ENCODE measurements at places on chromosomes 12 and 14.
A peak's percentile ranks its signal among the peaks of the same experiment; 100 is the strongest.

GRCh38 chr12:75478116-75478794 lies 2.3 kb upstream of the GLIPR1 start:
- DNase-seq: peak; percentile 57

DNA sequence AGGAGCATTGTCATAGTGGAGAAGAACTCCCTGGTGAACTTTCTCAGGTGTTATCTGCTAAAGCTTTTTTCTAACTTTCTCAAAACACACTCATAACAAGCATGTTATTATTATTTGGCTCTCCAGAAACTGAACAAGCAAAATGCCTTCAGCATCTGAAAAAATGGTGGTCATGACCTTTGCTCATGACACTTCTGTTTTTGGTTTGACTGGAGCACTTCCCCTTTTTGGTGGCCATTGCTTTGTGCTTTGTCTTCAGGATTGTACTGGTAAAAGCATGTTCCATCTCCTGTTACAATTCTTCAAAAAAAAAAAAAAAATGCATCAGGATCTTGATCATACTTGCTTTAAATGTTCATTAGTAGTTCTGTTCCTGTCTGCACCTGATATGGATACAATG lies 1241.6 kb upstream of the USP15 start:
- DNase-seq: no peak

DNA sequence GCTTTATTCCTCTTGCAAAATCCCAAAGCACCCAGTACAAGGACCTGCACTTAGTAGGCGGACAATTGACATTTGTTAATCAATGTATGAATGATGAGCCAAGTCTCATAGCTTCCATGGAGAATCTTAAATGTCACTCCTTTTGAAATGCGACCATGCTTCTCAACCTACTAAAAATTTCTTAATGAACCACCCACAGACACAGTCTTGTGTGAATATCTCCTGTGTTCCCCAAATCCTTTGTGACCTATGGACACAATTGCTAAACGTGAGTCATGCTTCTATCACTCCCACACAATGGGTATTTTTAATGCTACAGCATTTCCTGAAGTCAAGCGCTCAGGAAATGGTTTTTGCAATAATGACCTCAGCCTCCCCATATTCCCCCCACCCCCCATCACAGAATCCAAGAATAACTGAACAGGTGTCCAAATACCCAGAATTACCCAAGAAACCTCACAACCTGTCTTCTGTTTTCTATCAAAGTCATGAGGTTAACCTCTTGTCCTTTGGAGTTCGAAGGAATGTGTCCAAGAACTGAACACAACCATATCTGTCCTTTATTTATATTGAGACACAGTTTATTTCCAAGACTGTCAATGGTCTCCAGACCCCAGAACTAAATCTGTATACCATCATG lies 163.6 kb upstream of the PLEKHG7 start:
- peak; percentile 52 for DNase-seq

- no peak for DNase-seq
Measured at GRCh38 chr12:33267641-33268040, 172.0 kb downstream of the SYT10 start.

DNA sequence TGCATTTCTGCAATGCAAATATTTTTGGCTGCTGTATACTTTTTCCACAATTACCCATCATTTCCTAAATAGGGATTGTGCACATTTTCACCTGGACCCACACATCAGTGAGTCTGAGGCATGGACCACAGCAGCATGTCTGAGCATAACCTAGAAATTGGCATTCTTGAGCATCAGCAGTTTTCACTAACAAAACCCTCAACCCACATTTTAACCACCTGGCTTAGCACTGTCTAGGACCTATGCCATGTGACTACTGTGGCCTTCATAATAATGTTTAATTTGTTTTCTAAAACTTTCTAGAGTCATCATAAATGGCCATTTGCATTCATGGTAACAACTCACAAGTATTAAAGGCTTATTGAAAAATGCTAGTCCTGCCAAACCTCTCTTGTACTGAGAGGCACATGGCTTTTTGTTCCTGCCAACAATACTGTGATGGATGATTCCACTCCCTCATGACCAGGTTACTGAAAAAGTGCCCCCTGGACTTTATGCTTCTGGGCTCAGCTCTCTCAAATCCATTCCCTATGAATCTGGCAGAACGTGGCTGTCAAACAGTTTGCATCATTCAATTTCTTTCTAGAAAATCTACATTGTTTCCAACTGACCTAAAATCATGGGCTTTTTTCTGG lies 240.0 kb downstream of the MDGA2 start:
- DNase-seq: no peak

DNA sequence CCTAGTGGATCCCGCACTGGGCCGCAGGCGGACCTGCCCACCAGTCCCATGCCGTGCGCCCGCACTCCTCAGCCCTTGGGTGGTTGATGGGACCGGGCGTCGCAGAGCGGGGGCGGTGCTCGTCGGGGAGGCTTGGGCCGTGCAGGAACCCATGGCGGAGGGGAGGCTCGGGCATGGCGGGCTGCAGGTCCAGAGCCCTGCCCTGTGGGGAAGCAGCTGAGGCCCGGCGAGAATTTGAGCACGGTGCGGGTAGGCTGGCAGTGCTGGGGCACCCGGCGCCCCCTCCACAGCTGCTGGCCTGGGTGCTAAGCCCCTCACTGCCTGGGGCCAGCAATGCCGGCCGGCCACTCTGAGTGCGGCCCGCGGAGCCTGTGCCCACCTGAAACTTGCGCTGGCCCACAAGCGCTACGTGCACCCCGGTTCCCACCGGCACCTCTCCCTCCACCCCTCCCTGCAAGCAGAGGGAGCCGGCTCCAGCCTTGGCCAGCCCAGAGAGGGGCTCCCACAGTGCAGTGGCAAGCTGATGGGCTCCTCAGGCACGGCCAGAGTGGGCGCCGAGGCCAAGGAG lies 100.8 kb downstream of the PLEKHA5 start:
- no peak for DNase-seq

DNA sequence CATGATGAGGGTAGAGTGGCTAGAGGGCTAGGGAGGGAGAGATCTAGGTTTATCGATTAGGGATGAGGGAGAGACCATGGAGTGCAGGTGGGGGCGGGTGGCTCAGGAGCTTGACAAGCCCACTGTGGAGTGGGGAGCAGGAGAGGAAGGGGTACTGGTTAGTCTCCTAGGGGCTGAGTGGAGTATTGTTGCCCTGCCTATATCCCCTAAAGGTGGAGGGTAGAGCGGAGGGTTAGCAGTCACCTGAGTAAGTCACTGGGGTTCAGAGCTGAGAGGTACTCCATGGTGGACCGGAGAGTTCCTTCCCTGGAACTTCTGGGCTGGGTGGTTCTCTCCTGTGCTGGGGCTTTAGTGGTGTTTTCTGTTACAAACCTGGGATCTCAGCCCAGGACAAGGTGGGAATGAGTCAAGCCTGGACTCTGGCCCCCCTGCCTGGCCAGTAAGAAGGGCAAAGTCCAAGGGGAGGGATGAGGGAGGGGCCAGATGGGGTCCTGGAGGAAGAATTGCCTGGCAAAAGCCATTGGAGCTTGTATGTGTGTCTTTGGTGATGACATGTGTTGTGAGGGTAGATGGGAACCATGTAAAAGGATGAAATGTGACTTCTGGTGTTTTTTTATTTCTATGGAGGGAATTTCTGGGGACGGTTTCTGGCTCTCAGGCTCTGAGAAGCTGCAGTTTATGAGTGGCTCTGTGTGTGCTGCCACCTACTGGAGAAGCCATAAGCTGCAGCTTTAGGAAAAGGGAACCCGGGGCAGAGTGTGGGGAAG lies at the start of gene CIDEB:
CIDEB (minus strand) TSS at position 403 of the 767 bp plus-strand sequence; CDS start at position 284, 119 bp downstream.
- DNase-seq: peak; percentile 85

- DNase-seq: no peak
Measured at GRCh38 chr12:108215458-108215857, 86.4 kb downstream of the WSCD2 start.

DNA sequence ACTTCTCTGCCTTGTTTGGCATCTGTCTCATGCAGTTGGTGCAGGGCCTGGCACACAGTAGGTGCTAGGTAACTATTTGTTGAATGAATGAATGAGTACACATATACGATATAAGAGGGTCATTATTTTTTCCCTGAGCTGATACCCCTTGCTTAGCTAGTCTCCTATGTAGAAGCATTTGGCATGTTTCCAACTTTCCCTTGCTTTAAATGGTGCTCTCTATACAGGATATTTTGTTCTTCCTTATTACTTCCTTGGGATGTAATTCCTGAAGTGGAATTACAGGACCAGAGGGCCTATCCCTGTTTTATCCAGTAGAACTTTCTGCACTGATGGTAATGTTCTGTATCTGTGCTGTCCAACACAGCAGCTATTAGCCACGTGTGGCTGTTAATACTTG lies 250.1 kb upstream of the PWP1 start:
- no peak for DNase-seq

GRCh38 chr14:100488057-100488456 lies 99.2 kb downstream of the BEGAIN start:
- no peak for DNase-seq

GRCh38 chr12:91361864-91362263 lies 179.2 kb upstream of the DCN start:
- peak; percentile 41 for DNase-seq

DNA sequence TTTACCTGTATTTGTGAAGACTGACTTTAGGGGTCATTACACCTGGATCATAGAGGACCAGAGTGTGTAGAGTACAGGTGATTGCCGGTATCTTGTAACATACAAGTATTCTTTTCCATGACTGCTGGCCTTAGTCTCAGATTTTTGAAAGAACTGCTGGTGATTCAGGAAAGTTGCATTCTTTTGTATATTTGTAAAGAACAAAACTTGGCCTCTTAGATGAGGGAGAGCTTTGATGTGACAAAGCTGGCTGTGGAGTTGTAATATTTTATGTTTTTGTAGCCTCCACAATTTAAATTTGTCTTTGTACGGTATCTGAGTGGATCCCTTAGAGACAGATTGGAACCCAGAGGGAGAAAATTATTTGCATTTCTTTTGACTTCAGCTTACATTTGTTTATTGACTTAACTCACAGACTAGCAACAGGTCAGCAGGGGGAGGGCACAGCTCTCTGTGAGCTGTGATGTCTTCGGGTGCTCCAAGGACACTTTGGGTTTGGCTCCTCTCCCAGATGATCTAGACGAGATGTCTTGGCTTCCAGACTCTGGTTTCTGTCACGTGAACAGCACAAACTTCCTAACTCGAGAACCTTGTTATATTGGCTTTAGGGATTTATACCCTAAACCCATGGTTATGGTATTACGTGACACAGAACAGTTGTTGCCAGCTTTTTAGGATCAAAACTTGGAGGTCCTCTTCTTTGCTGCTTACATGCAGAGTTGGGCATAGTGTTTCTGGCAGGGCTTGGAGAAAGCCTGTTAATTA lies 65.9 kb downstream of the DAAM1 start:
- peak; percentile 67 for DNase-seq

DNA sequence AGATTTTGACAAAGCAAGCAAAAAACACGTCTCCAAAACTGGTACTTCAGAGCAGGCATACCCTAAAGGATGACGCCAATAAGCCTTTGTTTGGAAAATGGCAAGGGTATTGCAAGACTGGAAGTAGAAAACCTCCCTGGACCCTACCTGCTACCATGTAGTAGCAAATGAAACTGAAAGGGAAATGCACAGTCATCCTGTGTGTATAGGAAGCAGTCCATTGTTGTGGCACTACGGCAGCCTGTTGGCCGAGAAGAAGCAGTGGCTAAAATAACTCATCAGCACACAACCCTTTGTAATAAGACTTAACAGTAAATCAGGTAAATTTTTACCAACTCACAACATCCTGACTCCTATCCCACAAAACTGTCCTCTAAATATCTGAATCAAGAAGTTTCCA lies 386.4 kb downstream of the RGS6 start:
- DNase-seq: no peak

GRCh38 chr14:33629792-33630191 lies 321.1 kb downstream of the EGLN3 start:
- no peak for DNase-seq

- no peak for DNase-seq
Measured at GRCh38 chr12:62158461-62159360, 101.5 kb upstream of the USP15 start.

- DNase-seq: no peak
Measured at GRCh38 chr12:86950444-86950843, 694.3 kb upstream of the MGAT4C start.
